ENCODE measurements at places on chromosomes 6 and 20.

- no peak for DNase-seq
Measured at GRCh38 chr6:72783666-72784065, 161.8 kb downstream of the KCNQ5 start.

GRCh38 chr6:33213989-33214335 lies 5.7 kb downstream of the RING1 start:
- DNase-seq = no peak

DNA sequence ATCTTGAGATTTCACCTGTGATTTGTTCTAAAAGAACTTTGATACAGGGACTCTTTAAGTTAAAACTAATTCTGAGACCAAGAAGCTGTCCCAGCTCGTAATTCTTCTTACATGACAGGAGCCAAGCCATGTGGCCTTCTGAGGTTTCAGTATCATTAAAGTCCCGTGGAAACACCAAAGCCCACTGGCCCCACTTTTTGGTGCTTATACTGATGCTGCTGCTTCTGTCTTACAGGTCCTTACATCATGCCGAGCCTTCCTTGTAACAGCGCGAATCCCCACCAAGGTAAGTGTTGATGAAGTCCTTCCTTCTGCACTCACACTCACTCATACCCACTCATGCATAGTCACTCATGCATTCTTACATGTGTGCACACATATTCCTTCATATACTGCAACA lies 140.7 kb downstream of the CARMIL1 start:
- DNase-seq = no peak

GRCh38 chr6:6915813-6916547 lies 191.8 kb upstream of the RREB1 start:
- DNase-seq = no peak

DNA sequence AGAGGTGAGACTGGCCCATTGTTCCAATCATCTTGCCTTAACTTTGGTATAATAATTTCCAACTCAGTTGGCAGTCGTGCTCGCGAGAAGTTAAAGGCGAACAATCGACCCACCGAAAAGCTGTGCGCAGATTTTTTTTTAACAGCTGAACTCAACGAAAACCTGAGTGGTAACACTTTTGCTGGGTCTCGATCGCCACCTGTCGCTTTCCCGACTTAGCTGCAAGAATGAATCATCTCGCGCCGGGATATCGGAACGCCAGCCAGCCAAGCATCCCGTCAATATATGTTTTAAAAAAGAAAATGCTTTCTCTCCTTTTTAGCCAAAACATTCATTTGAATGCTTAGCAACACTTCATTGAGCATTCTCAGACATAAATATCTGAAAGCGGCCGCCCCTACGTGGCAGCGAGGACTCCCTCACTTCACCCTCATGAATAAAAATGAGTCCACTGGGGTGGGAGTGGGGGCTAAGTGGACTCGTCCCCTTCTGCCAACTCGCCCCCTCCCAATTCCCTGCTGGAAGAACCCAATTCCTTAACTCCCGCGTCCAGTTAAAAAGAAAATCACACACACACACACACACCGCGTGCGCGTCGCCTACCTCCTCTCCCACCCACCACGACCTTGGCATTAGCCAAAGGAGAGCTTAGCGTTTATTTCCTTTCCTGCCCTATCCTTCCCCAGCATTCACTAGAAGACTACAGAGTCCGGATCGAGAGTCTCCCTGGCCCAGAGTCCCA lies 1.5 kb downstream of the COL12A1 start:
- no peak for DNase-seq

GRCh38 chr6:10141746-10142443 lies 273.0 kb downstream of the TFAP2A start:
- no peak for DNase-seq

- DNase-seq = no peak
Measured at GRCh38 chr6:44258325-44258863, 1.1 kb upstream of the SLC35B2 start.

- no peak for DNase-seq
Measured at GRCh38 chr6:20538131-20538662, 3.9 kb downstream of the CDKAL1 start.

DNA sequence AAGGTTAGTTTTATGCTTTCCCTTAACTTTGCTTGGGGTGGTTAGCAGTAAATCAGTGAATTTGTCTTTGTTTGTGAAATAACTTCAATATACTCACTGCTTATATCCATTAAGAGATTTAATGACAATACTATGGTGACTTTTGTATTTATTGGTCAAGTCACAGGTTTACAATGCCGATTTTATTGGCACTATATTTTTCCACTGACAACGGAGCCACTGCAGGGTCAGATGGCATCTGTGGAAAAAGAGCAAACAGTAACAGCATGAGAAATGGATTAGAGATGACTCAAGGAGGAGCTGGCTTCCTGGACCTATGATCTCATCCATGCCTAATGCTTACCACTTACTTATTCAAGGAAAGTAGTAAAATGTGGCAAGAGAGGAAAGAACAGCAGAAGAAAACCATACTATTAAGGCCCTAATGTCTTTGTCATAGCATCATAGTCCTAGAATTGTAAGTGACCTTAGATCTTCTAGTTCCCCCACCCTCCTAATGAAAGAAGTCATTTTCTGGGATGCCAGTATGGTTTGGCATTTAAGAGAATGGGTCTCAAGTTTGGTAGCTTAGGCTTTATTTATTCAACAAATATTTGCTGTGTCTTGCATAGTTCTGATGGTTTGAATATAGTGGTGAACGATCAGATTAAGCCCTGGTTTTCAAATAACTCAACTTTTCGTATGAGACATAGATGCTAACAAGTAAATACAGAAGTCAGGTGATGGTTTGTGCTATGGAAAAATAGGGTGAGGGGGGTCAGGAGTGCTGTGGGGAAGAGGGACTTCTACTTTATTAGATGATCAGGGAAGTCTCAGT lies 18.5 kb downstream of the RNF144B start:
- no peak for DNase-seq

- DNase-seq = no peak
Measured at GRCh38 chr6:157033428-157034140, 256.4 kb downstream of the ARID1B start.

DNA sequence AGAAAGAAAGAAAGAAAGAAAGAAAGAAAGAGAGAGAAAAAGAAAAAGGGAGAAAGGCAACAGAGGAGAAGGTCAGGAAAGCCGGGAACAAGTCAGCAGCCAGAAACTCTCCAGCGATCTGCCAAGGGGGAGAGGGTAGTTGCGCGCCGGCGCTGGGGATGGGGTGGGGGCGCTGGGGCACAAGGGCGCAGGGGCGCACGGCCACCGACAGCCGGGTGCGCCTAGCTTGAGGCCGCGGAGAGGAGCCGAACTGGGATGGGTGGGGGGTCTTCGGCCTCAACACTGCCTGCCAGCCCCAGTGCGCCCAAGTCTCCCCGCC lies 533 bp upstream of the RSPO3 start:
- DNase-seq = no peak

DNA sequence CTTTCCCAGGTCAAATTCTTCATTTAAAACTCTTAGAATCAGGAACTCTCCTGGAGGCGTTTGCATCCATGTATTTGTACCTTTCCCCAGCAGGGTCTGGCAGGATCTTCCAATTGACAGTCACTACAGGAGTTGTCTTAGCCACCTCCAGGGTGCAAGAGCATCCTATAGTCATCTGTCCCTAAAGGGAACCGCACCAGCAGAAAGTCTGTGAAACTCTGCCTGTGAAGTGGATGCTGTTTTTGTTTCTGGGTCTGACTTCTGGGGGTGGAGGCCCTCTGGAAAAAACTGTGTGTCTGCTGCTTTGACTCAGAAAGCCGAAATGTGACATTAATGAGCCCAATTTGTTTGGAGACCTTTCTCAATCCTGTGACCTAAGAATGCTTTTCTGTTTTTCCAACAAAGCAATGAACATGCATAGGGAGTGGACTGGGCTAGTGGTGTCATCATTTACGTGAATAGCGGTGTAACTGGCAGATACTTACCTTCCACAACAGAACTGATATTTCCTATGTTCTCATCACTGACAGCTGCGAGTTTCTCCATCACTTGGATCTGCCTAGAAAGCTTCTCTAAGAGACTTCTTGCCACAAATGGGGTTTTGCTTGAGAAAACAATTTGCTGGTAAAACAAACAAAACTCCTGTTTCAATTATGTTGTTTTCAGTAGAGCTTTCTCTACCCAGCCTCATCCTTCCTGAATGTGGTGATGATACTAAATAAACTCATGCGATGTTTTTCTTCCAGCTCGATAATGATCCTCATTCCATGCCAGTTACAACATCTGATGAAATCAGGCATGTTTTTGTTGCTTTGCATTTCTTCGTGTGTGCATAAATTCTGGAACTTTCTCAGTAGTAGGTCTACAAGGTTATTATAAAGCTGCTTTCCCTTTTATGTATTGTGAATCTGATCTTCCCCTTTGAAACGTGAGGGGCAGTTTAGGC lies 33.3 kb upstream of the ARMH2 start:
- DNase-seq = no peak

- no peak for DNase-seq
Measured at GRCh38 chr20:56447227-56447626, 21.2 kb upstream of the RTF2 start.

DNA sequence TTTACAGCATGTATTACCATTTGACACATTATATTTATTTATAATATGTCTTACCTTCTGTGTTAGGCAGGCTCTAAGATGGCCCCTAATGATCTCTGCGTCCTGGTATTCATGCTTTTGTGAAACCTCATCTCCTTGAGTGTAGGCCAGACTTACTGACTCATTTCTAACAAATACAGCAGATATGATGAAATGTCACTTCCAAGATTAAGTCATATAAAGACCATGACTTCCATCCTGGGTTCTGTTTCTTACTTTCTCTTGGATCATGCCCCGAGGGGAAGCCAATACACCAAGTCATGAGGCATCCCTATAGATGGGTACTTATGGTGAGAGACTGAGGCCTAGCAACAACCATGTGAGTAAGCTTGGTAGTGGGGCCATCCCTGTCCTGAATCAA lies 30.2 kb downstream of the ZHX3 start:
- DNase-seq = no peak

DNA sequence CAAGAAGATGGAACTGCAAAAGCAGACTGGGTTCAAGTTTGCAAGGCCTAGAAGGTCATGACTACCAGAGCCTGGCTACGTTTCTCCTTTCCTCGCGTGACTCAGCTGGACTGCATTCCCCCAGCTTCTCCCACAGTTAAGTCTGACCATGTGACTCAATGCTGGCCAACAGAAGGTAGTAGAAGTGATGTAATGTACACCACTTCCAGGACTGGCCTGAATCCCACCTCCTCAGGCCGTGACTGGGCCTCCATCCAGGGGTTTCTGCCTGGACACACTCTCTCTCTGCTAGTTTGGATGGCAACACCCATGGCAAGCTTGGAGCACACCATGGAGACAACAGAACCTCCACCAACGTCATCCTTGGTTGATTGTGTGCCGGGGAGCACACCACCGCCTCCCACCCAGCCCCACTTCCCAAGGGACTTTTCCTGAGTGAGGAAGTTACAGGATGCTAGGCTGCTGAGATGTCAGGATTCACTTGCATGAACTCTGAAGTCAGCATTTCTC lies 112.0 kb upstream of the CDYL start:
- DNase-seq = no peak

GRCh38 chr6:52649536-52650160 lies 21.3 kb upstream of the TMEM14A start:
- DNase-seq = no peak

GRCh38 chr6:106490436-106490835 lies 129.9 kb downstream of the CRYBG1 start:
- DNase-seq = no peak

- DNase-seq = no peak
Measured at GRCh38 chr6:46465294-46466165, 25.7 kb downstream of the RCAN2 start.

DNA sequence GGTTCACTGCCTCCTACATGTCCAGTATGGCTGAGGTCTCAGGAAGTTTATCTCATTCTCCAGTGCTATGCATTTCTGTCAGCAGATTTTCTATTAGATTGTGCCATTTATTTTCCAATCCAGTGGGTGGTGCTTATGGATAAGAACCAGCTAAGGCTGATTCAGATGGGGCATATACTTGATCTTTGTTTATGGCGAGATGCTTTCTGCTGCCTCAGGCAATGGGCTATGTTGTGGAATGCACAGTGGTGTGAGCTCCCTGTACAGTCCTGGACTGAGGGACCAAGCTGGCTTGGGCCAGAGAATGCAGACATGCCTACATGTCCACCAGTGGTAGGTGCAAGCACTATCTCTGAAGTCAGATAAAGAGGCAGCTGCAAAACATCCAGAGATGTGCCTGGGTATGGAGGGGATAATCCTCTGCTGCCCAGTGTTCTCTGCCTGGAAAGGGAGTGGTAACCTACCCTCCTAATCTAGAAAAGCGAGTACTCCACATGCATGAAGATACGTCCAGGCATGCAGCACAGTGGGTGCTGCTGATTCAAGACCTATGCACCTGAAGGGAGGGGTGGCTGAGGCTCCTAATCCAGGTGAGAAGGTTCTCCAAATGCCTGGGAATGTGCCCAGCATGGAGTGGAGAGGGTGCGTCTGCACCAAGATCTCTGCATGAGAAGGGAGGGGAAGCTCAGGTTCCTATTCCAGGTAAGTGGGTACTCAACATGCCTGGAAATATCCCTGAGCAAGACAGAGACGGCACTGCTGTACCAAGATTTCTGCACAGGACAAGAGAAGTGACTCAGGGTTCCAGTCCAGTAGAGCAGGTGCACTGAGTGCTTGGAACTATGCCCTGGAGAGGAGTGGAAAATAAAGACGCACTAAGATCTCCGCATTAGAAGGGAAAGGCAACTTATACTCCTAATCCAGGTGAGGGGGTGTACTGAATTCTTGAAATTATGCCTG lies 9.4 kb downstream of the CST4 start:
- no peak for DNase-seq

DNA sequence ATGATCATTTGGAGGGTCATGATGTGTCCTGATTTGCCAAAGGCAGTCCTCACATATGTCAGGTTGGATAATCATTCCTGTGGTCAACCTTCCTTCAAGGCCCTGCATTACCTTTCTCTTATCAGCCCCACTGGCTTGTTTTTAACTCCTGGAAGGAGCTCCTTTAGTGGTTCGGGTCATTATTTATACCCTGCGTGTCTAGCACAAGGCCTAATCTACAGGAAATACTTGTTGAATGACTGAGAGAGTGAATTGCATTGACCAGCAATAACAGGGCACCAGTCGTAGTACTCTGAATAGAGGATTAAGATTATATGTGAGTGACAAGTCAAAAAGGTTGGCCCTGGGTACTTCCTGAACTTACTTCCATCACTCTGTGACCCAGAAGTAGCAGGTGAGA lies 4.5 kb downstream of the HIVEP2 start:
- no peak for DNase-seq

DNA sequence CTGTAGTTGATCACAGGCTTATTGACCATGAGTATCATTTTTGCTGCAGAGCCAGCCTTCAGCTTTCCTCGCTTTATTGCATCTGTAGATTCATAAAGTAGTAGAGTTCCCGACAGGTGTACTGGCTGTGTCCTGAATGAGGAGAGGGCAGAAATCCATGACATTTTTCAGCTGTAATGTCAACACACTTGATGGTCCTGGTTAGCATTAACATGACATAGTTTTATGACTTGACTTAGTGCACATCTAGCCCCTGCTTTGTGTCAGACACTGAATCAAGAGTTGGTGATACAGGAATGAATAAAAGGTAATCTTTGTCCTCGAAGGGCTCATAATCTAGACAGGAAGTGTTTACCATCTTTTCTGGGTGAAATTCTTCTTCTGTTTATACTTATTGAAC lies 55.0 kb downstream of the AIG1 start:
- DNase-seq = no peak

All from GM18507 (cell line).